ENCODE measurements at places on chromosomes 16 and 17.
A peak's percentile ranks its signal among the peaks of the same experiment; 100 is the strongest.

- DNase-seq = no peak
Observed at GRCh38 chr17:30950189-30950588, 20.6 kb upstream of the RNF135 start.

GRCh38 chr17:75341784-75342486 lies 52.7 kb upstream of the SLC25A19 start:
- DNase-seq = no peak

GRCh38 chr16:87602821-87603683 lies 744 bp downstream of the JPH3 start:
- DNase-seq = peak; percentile 11

DNA sequence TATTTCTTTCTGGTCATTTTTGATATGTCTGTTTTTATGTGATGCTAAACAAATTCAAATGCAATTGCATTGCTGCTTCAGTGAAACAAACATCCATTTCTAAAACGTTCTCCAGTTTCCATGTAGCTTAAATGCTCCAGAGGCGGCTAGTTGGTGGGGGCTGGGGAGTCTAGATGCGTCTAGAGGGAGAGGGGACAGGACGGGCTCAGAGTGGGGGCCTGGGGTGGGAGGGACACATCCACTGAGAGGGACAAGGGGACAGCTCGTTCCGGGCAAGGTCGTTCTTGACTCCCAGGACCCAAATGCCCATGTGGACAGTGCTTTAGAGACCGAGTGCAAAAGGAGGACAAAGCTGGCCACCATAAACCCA lies 102.3 kb downstream of the FOXL1 start:
- no peak for DNase-seq

DNA sequence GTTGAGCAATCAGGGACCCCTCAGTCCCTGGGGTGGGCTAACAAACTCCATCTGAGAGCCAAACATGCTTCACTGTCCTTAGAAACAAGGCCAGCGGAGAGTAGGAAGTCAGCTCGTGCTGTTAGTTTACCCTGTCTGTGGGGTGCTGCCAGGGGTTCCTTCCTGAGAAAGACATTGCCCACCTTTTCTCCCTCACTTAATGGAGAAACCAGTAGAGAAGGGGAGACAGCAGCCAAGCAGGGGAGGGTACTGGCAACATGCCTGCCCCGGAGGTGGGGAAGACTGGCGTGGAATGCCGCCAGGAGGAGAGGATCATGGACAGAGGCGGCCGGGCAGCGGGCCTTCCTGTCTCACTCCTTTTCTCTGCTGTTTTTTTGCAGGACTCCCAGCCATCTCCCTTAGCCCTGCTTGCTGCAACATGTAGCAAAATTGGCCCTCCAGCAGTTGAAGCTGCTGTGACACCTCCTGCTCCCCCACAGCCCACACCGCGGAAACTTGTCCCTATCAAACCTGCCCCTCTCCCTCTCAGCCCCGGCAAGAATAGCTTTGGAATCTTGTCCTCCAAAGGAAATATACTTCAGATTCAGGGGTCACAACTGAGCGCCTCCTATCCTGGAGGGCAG lies 19.9 kb downstream of the SP2 start:
- DNase-seq = no peak

- no peak for DNase-seq
Observed at GRCh38 chr16:48125888-48126287, 29.9 kb downstream of the ABCC12 start.

GRCh38 chr17:43774304-43775250 lies 4.2 kb downstream of the DUSP3 start:
- no peak for DNase-seq

GRCh38 chr16:13178318-13178717 lies 276.9 kb downstream of the SHISA9 start:
- no peak for DNase-seq

DNA sequence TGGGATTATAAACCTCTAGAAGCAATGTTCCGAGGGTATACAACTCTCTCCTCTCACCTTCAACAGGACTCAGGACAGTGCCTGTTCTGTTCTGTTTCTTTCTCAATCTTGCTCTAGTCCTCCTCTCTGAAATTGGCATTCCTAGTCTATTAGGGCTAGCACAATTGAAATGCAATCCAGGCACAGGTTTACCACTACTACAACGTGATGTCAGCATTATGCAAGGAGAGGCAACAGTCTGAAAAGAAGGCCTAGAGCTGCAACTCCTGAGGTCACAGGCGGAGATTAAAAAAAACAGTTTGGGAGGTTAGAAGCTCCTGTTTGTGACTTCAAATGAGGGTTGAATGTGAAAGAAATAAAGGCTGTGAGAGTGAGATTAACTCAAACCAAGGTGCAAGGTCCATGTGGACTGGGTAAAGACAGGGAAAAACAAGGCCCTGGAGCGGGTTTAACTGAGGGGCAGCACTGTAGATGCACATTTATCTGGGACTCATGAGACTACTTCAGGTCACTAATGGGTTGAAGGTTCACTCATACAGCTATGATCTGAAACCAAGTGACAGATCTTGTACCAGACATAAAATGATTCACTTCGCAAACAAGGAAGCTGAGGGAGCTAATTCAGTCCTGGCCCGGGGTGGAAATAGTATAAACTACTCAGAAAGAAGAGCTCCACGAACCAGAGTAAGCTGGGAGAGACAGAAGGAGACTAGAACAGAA lies 16.8 kb downstream of the AMFR start:
- DNase-seq = no peak

- no peak for DNase-seq
Observed at GRCh38 chr17:1965556-1966273, 59.4 kb downstream of the RTN4RL1 start.

- no peak for DNase-seq
Observed at GRCh38 chr16:31569360-31569717, 41.6 kb downstream of the AHSP start.

DNA sequence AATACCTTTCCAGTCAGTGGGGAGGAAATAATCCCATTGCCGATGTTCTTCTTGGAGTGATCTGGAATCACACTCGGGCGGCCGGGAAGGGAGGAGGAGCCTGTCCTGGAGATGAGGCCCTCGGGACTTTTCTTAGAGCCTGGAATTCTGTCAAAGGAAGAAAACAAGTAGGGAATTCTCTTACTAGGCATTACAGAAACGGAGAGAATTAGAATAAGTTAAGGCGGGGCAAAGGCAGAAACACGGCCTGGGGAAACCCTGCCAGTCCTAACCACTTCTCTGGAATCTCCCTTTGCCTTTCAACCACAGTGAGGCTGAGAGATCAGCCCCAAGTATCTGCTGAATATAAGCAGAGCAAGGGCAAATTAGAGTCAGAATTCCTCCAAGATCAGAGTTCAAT lies 27.8 kb downstream of the USP36 start:
- no peak for DNase-seq
